ENCODE measurements at places on chromosomes 7 and 10. TPM values are rescaled to one million over a fixed set of nuclear protein-coding genes. Genes with fewer than 3 reads are reported as not detected.
A peak's percentile ranks its signal among the peaks of the same experiment; 100 is the strongest.

DNA sequence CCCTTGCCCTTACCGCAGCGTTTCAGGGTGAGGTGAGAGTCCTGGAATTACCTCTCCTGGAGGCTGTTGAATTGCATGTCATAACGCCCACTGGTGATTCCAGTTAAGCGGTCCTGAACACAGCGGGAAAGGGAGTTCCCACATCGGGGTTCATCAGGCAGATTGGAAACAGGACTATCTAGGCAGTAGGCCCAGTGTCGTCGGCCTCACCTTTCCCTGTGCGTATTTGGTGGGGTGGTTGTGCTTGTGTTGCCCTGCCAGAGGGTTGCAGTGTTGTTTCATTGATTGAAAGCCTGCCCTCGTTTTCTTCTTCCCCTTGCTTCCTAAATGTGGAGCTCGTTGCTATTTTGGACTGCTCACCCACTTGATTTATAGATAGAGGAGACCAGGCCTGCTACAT is 10.6 kb upstream of the SUN1 start:
- DNase-seq = peak; percentile 4

- peak; percentile 63 for DNase-seq
Observed at GRCh38 chr7:832167-832967, at the start of gene SUN1. SUN1 (plus strand) TSS chr7:832476; CDS start chr7:832525, 49 bp downstream.

DNA sequence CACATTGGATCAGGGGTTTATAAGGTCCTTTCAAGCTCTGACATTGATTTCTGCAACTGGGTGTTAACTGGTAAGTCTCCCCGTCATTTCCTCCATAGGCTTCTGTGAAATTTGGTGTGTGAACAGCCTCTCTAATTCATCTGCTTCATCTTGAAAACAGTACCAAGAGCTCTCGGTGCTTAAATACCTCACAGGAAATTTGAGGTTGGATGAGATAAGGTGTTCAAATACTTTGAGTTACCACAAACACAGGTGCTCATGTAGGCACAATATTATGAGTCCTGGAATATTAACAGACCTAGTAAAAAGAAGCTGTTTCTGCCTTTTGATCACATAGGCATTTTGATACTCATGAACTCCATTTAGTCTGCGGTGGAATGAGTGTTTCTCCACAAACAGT is 85.2 kb downstream of the RTKN2 start:
- DNase-seq = peak; percentile 43

Gene NOC3L
- 27.2 TPM for total RNA-seq

DNA sequence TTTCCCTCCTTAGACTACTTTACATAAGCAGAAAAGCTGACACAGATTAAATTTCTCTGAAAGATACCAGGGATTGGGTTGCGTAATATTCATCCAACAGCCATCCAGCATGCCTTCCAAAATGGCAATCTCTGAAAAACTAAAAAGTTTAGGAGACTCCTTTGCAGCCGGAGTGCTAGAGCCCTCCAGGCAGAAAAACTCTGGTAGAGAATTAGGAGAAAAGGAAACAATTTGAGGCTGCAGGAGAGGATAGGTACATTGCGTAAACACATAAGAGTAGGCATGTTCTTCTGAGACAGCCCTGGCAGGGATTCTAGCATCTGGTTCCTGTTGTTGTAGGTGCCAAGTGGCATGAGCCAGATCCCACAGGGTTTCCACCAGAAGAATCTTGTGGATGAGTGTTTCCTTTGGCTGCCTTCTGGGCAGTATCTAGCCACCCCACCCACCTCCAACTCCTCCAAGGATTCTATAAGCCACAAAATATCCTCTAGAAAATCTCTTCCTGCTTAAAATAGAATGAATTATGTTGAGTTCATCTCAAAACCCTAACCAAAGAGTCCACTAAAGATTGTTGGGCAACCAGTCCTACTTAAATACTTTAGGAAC is 402.4 kb downstream of the HGF start:
- DNase-seq = peak; percentile 78

DNA sequence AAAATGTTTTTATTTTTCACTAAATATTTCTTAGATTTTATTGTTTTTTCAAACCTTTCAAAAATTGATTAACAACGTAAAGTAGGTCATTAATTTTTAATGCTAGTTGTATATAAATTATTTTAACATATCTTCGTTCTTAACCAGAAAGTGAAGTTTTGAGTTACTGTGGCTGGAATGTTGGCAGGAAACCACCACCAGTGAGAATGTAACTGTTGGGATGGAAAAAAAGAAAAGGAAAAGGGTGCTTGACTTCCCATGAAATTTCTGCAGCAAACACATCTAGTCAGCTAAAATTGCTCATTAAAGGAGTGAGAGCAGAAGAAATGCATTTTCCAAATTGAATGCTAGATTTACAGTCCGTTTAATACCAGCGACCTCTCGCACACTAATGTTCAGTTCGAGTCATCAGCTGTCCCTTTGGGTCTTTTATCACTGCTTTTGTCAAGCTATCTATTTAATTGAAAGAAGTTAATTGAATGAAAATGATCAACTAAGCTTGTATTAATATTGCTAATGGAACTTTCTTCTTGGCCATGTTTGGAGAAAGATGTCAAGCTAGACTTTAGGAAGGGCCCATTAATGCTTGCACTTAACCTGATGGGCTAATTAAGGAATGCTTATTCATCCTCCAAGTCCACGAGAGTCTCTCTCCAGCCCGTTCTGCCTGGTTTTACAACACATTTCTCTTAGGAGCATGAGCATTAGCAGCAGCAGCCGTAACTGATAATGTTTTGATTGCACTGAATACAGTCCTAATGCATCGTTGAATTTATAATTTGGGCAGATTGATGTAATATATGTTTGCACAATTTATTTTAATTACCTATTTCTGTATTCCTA is 70.1 kb downstream of the UBE3C start:
- no peak for DNase-seq

GRCh38 chr7:50793120-50793946 is 10.6 kb upstream of the GRB10 start:
- DNase-seq = peak; percentile 57

Gene PRPS1L1
- not detected for total RNA-seq

GRCh38 chr7:130134106-130134636 is 63.8 kb downstream of the KLHDC10 start:
- DNase-seq = no peak

DNA sequence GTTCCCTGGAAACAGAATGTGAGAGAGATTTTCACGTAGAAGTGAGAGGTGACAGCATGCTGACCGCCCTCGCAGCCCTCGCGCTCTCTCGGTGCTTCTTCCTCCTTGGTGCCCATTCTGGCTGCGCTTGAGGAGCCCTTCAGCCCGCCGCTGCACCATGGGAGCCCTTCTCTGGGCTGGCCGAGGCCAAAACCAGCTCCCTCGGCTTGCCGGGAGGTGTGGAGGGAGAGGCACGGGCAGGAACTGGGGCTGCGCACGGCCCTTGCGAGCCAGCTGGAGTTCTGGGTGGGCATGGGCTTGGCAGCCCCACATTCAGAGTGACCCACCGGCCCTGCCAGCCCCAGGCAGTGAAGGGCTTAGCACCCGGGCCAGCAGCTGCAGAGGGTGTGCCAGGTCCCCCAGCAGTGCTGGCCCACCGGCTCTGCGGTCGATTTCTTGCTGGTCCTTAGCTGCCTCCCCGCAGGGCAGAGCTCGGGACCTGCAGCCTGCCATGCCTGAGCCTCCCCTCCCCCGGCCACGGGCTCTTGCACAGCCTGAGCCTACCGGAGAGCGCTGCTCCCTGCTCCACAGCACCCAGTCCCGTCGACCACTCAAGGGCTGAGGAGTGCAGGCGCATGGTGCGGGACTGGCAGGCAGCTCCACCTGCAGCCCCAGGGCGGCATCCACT is 888.7 kb upstream of the ZWINT start:
- no peak for DNase-seq

GRCh38 chr7:158819571-158820203 is 9.6 kb downstream of the ESYT2 start:
- no peak for DNase-seq

DNA sequence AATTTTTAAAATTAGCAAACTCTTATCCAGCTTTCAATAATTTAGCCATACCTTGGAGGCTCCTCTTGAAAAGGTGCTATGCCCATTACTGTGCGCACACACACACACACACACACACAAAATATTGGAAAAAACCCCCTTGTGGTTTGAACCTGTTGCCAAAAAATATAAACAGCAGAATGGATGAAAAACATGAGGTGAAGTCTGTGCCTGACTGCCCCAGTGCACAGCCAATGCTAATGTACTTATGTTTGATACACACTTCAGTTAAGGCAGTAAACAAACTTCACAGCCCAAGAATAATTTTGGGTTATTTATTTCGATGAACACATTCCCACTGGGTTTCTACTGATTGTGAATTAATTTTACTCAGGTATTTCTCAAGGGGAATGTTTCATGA is 113.2 kb upstream of the SEM1 start:
- no peak for DNase-seq

DNA sequence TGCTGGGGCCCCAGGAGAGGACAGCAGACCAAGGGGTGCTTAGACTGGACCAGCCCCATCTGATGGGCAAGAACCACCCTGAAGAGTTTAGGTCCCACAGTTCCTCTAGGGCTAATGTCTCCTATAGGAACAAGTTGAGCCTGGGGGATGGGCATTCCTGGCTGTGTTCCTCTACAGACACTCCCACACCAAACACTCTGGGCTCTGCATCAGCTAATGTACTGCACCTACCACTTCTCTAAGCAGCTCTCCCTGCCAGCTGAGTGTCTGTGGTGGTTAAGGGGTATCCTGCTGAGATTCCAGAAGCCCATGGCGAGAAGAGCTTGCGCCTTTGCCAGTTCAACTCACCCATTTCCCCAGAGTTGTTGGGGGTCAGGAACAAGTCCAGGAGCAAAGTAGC is 284.1 kb upstream of the CSTF2T start:
- no peak for DNase-seq

Data from fibroblast of lung (primary cell).